GM23248 (cell line): ENCODE measurements at places on chromosomes 1 and 21. TPM values are rescaled to one million over a fixed set of nuclear protein-coding genes. Genes with fewer than 3 reads are reported as not detected.

The PLA2G2C gene
- not detected in 2 replicates for total RNA-seq

The SPSB1 gene
- 13.5 and 22.7 TPM in 2 replicates for total RNA-seq

The SLC25A34 gene
- total RNA-seq: 0.13 and 0.54 TPM in 2 replicates

The TNFRSF9 gene
- 0.13 TPM in 1 of 2 replicates, not detected in the other for total RNA-seq

The MYOM3 gene
- total RNA-seq: 1.0 and 1.4 TPM in 2 replicates

The SIK1 gene
- under 0.01 and 0.65 TPM in 2 replicates for total RNA-seq

The MAP1LC3C gene
- total RNA-seq: not detected in 2 replicates

The KCNJ9 gene
- 0.13 TPM in 1 of 2 replicates, not detected in the other for total RNA-seq

The ADAMTS4 gene
- total RNA-seq: 5.9 and 9.8 TPM in 2 replicates

The DTL gene
- 8.2 and 10.5 TPM in 2 replicates for total RNA-seq

The PLD5 gene
- 1.5 TPM in 1 of 2 replicates, not detected in the other for total RNA-seq

The MIXL1 gene
- not detected in 2 replicates for total RNA-seq

GRCh38 chr1:226682871-226683814 lies 55.9 kb downstream of the ITPKB start:
- DNase-seq: no peak

DNA sequence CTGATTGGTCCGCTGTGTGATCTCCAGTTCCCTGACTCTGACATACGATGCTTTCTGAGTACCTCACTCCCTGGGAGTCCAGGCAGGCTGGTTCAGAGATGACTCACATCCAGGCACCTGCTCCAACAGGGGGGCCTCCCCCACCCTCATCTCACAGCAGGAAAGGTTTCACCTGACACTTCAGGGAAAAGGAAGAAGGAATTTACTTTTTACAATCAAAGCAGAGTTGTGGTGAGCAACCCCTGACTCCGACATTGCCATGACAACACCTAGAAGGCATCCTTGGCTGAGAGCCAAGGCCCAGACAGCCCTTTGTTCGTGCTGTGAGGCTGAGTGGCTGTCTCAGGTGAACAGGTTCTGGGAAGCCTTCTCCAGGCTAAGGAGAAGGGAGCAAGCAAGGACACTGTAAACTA lies 164.6 kb upstream of the GJB5 start:
- DNase-seq: peak; percentile 16

GRCh38 chr1:154970631-154971340 lies at the start of gene SHC1:
SHC1 (minus strand) TSS chr1:154970747; CDS start chr1:154970526, 221 bp downstream.
- peak; percentile 96 for DNase-seq

- no peak for DNase-seq
Measured at GRCh38 chr1:233320023-233320422, 7.5 kb upstream of the MAP3K21 start.

DNA sequence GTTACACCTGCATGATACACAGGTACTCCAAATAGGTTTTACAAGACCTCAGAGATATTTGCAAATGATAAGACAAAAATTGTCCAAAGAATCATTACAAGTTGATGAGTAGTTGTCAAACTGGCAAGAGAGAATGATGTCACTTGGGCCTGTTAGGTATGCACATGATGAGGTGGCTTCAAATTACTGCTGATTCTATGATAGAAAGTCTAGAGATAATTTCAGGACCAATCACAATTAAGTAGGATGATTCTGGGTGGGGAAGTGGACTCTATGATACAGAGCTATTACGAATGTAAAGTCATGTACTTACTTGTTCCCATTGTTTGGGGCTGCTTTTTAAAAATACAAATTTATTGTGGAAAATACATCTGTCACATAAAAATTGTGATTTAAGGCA lies 5.2 kb upstream of the SPRR1B start:
- no peak for DNase-seq

DNA sequence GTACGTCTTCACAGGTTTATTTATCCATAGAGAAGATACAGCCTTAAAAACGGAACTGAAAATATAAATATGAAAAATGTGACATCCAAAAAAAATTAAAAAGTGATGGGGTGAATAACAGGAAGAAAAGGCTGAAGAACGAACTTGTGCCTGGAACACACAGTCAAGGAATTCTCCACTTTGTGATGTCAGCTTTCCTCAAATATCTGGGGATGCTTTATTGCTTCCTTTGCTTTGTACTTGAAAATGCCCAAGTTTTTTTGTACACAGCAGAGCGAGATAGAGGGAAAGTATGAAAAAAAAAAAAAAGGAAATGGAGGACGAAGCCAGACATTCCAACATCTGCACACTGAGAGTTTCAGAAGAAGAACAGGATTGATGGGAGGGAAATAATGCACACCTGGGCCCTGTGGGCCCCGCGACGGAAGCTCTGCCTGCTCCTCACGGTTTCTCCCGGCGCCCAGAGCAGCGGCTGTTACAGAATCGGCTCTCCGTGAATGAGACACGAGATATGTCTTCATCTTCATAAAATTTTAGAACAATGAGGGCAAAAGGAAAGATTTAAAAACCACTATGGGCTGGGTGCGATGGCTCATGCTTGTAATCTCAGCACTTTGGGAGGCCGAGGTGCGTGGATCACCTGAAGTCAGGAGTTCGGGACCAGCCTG lies 10.0 kb upstream of the LRRC3 start:
- DNase-seq: no peak

- peak; percentile 34 for DNase-seq
Measured at GRCh38 chr1:201506092-201506491, 831 bp downstream of the CSRP1 start.

GRCh38 chr1:156658496-156658895 lies 16.6 kb downstream of the BCAN start:
- no peak for DNase-seq

DNA sequence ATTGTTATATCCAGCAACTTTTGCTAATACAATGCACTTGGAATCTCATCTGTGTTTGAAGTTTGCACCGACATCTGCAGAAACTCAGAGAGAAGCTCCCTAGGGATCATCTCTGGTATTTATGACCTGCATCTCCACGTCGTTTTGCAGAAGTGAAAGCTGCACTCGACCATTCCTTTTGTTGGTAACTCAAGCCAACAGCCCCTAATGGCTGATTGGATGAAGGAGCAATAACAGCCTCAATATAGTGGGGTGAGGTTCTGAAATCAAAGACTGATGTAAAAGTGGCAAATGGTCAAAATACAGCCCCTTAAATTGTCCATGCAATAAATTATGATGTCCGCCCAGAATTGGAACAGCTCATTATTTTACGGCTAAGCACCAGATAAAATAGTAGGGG lies 344.2 kb upstream of the KAZN start:
- no peak for DNase-seq

- no peak for DNase-seq
Measured at GRCh38 chr1:92439291-92439690, 47.4 kb downstream of the GFI1 start.

DNA sequence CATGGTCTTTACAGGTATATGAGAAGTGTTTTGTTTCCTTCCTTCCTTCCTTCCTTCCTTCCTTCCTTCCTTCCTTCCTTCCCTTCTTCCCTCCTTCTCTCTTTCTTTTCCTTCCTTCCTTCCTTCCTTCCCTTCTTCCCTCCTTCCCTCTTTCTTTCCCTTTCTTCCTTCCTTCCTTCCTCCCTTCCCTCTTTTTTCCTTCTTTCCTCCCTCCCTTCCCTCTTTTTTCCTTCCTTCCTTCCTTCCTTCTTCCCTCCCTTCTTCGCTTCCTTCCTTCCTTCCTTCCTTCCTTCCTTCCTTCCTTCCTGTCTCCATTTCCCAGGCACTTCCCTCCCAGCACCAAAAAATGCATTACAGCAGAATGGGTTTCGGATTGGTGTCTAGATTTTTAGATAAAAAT lies 235.0 kb upstream of the KIAA0040 start:
- no peak for DNase-seq

DNA sequence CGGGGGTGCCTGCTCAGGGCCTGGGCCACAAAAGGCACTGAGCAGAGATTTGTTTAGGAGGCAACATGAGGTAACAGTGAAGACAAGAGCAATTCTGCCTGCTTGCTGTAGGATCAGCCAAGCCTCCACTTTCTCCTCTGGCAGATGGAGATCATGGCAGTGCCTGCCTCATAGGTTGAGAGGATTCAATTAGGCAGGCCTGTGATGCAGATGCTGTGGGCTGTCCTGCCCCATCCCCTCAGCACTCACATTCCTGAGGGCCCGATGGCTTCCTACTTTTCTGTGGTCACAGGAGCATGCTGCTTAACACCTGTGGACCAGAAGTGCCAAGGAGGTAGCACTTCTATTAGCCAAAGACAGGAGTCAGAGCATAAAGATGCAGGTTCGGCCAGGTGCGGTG lies 1.2 kb upstream of the UBL4B start:
- DNase-seq: no peak

DNA sequence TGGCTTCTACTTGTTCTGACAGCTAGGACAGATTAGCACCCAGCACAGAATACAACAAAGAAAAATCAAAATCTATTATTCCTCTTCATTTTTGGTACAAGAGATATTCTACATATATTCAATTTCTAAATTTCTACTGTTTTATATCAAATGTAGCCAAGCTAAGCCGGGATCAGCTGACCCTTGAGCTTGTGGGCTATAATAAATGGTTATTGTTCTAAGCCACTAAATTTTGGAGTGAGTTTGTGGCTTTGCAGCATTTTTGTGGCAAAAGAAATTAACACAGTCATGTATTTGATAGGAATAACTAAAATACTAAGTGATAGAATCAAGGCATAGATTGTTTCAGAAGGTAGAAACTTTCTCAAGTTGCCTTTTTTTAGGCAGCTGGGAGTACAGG lies 50.7 kb downstream of the APP start:
- no peak for DNase-seq

- DNase-seq: no peak
Measured at GRCh38 chr1:214351551-214352277, 70.8 kb downstream of the SMYD2 start.
